ENCODE measurements at places on chromosomes 12 and 14. TPM values are rescaled to one million over a fixed set of nuclear protein-coding genes. Genes with fewer than 3 reads are reported as not detected.

ERC1 gene
- total RNA-seq, result 81.1 TPM

GRCh38 chr14:69572030-69572840, 2.4 kb downstream of the CCDC177 start:
- no peak overlapping the region for H3K4me3 ChIP-seq
- no peaks in the 10 kb centered on the region for H3K27me3 ChIP-seq
- H3K27ac ChIP-seq, result no peak overlapping the region
- no peaks in the 10 kb centered on the region for H3K36me3 ChIP-seq
- no peak for DNase-seq

P2RX2 gene
- total RNA-seq, result not detected

- no peaks in the 10 kb centered on the region for H3K36me3 ChIP-seq
- H3K27me3 ChIP-seq, result no peaks in the 10 kb centered on the region
- DNase-seq, result no peak
- no peak overlapping the region for H3K4me3 ChIP-seq
- no peaks in the 10 kb centered on the region for H3K4me1 ChIP-seq
Measured at GRCh38 chr12:107670999-107671643, 14.5 kb upstream of the PWP1 start.

- H3K4me3 ChIP-seq, result no peak overlapping the region
- H3K36me3 ChIP-seq, result no peaks in the 10 kb centered on the region
- no peaks in the 10 kb centered on the region for H3K27me3 ChIP-seq
- DNase-seq, result no peak
Measured at GRCh38 chr14:49870908-49871307, 18.3 kb upstream of the NEMF start.
